ENCODE measurements at places on chromosomes 4 and X.

- DNase-seq: no peak
These were observed 809 bp downstream of the ZFP92 start for GRCh38 chrX:153411988-153412574.

GRCh38 chr4:128463006-128463405, 175.4 kb upstream of the PGRMC2 start:
- DNase-seq: no peak

DNA sequence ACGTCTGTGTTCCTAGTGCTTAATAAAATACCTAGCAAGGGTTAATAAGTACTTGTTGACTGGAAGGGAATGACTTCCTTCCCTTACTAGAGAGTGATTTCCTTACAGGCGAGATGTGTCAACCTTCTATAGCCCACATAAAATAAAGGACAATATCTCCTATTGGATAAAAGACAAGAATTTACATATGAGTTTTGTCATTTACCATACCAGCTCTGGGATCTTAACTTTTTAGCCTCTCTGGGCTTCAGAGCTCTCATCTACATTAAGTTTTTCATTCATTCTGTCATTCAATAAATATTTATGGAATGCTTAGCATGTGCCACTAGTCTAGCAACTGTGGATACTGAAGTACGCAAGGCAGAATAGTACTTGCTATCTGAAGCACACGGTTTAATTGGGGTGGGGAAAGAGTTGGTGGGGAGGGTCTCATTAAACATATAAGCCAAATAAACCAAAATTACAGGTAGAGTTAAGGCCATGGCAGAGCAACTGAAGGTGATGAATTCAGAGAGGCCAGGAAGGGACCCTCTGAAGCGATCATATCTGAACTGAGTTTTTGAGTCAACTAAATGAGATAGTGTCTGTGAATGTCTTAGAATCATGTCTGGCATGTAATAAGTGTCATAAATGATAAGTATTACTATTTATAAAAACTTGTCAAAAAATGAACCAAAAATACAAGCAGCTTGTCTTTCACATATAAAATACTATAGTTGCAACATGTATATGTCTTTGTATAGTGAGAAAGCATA, 91.6 kb upstream of the BMP2K start:
- DNase-seq: no peak

- DNase-seq: no peak
These were observed 118.5 kb upstream of the SHISA3 start for GRCh38 chr4:42278709-42279324.

- no peak for DNase-seq
These were observed 44.0 kb downstream of the ARHGEF6 start for GRCh38 chrX:136736690-136737089.

- no peak for DNase-seq
These were observed 257.4 kb downstream of the NLGN4X start for GRCh38 chrX:5971300-5971699.

DNA sequence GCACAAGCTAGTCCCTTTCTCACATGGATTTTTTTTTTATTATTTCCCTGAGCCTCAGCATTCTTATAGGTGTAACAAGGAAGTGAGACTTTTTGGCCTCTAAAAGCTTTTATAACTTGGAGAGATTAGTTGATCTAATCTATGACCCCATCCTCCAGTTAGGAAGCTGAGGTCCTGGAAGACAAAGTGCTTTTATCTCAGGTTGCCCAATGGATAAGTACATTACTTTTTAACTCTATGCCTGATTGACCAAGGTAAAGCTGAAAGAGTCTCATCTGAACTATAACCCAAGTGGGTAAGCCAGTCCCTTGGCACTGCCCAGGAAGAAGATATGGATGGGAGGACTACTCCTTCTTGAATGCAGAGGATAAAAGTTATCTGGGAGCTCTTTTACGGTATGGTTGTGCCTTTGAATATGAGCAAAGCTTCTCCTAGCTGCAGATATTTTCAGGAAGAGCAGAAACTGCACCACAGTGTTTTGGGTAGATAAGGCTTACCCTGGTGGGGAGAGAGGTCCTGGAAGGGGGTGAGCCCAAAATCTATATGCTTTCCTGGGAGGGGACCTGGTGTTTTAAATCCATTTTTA, 40.2 kb downstream of the VSIG4 start:
- DNase-seq: no peak

DNA sequence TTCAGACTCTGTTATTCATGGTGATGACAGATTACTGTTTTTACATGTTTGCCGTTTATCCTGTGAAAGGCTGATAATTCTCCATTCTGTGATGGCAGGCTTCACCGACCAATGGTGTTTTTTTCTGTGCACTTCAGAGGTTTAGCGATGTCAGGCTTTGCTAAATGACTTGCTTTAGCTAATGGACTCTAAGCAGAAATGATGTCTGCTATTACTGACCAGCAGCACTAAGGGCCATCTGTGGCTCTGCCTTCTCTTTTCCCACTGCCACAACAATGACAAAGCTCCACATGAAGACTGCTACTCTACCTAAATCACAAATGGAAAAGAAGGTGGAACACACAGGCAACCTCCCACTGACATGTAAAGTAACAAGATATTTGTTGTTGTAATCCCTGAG, 68.4 kb upstream of the ALB start:
- DNase-seq: no peak

DNA sequence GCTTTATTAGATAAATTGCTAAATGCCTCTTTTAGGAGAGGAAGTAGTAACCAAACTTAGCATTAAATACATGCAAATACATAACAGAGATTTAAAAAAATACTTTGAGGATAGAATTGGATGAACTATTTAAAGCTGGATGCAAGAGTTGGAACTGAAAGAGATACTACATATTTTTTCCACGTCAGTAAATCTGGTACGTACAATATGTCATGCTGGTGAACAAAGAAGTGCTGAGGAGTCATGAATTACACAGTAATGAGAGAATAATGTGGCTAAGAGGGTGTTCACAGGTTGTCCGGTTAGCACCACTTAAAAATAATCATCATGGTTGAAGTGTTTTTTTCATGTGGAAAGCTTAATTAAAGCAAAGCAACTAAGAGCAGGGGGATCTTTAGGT, 184.1 kb upstream of the FRMPD4 start:
- no peak for DNase-seq

- no peak for DNase-seq
These were observed 472.8 kb downstream of the TMA16 start for GRCh38 chr4:163967263-163967662.

DNA sequence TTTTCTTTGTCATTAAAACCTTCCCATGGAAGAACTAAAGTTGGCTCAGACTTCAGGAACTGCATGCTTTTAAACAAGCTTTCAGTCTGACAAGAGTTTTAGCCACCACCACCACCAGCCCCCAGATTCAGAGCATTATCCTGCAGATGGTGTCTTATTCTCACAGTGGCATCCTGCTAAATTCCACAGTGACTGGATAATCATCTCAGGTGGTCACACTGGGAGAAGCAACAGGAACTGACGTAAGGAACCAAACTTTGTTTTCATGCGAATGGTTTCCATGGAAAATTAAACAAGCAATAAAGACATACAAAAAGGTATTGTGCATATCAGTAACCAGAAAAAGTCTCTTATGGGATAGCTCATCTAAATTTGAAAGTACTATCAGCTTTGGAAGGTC, 370.7 kb downstream of the FBXW7 start:
- DNase-seq: peak; percentile 19

DNA sequence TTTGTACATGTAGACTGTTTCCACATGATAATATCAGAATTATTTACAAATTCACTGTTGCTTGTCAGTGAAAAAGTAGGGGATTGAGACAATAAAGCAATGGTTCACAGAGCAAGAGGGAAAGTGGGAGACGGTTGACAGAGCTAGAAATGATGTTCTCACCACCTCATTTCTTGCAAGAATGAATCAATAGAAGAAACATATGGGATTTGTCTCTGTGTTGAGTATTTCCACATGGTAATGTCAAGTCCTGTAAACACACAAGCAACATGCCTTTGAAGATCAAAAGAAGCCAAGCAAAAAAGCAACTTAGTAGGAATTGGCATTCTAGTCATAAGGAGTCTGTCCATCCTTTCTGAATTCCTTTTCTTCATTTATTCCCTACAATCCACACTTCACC, 1806.6 kb upstream of the AGA start:
- no peak for DNase-seq

DNA sequence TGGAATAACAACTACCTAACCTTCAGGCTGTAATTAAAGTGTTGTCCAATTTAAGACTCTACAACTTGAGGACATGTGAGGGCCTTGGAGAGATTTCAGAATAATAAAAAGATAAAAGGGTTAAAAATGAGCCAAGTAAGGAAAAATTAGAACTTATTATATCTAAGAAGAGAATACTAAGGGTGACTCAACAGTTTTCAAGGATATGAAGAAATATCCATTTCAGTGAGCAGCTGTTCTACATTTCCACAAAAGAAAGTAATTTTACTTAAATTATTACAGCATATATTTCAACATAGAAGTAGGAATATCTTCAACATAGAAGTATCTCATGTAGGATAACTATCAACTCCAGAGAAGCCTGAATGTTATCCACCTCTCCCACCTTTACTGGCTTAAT, 11.3 kb downstream of the SNX12 start:
- no peak for DNase-seq

GRCh38 chr4:180850318-180850940, 1392.8 kb upstream of the TENM3 start:
- DNase-seq: no peak

GRCh38 chrX:19721726-19722370, 165.6 kb downstream of the SH3KBP1 start:
- no peak for DNase-seq

DNA sequence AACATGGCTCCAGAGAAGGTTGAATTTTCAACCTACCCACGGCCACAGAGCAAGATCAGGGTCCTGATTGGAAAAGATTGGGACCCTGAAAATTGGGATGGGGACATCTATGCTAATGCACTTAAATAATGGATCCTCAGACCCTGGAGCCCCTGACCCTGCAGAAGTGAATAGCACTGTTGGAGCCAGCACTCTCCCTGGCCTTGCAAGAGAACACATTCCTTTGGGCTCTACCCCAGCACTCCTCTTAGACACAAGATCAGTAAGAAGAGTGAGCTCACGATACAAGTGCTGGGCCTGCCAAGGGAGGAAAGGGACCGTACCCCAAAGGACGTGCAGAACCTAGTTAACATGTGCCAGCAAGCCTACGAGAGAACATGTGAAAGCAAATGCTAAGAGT, 19.9 kb downstream of the CXCL13 start:
- DNase-seq: no peak

DNA sequence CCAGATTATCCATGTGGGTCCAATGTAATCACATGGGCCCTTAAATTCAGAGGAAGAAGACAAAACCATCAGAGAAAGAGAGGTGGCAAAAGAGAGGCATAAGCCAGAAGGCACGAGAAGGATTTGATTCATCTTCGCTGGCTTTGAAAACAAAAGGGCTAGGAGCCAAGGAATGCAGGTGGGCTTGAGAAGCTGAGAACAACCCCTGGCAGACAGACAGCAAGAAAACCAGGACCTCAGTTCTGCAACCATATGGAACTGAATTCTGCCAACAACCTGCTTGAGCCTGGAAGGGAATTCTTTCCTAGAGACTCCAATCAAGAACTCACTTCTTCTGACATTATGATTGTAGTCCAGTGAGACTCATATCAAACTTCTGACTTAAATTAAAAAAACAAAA, 1531.8 kb downstream of the PCDH7 start:
- no peak for DNase-seq

DNA sequence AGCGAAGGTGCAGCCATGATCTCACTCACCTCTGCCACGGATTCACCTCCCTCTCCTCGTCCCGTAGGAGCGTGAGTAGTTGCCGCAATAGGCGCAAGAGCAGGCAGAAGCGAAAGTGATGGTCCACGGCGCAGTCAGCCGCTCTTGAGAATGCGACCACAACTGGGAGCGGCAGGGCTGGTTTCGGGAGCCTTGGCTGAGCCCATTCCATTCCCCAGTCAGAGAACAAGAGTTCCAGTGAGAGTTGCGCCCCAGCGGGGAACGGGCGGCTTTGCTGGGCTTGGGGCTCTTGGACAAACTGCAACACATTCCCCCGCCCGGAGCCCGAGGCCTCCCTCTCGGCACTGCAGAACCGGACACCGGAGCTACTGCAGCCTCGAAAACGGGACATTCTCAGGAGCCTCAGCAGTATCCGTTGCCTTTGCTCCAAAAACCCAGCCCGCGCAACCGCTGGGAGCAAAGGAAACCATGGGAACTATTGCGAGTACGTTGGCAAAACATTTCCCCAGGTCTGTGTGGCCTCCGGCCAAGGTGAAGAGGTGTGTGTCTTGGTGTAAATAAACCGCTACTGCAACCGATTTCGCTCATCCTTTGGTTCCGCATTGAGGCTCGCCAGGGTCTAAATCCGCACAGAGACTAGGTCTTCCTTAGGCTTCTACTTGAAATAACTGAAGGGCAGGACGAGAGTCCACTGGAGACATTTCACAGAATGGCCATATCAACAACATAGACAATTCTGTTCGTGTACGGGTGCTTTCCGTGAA, 5.7 kb upstream of the ZBTB33 start:
- DNase-seq: peak; percentile 51

GRCh38 chrX:46611658-46612362, 38.2 kb downstream of the CHST7 start:
- DNase-seq: no peak

DNA sequence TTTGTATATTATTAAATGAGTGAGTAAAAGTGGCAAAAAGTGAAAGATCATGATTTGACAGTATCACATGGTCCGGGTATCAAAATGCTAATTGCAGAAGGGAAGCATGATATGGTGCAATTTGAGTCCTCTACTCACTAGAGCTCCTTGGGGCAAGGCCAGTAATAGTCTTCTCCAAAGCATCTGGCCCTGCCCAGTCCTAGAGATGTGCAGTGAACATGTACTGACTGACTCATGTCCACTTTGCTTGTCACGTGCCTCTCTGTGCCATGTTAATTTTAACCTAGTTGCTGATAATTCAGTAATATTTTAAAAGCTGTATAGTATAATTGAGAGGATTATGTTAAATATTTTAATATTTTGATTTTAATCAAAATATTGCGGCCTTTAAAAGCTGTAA, 54.6 kb upstream of the TENM3 start:
- no peak for DNase-seq

DNA sequence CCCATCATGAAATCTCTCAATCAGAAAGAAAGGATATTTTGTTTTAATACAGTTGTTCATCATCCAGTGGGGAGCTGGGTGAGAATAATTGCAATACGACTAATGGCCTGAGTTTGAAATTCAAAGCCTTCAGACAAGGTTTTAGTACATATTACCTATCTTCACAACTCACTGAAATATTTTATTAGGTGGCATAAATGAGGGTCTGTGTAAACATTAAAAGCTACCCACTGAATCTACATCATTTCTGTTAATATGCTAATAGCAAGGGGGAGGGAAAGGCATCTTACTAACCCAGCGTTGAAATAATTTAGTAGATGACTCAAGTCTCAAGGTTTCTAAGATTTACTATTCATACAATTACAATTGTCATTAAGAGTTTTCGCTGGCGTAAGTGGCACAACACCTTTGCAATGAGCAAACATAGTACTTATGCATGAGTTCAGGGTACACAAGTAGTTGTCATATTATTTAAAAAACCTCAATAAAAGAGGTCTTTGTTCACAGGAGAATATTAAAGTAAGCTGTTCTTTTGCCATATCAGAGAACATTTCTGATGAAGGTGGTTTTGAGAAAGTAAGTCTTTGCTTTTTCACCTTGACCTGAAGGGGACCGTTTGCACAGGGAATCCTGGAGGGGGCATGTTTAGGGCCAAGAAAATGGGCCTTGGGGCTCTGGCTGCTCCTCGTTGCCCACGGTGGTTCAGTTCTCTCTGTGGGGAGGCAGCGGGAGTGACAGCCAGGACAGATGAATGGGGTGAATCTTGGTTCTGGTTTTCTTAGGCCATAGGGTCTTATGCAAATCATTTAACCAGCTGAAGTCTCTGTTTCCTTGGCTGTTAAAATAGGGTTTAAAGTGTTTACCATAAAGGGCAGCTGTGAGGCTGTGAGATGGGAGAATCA, 4.5 kb upstream of the RHOH start:
- no peak for DNase-seq

GRCh38 chr4:98706200-98706813, 47.9 kb upstream of the TSPAN5 start:
- no peak for DNase-seq
